ENCODE measurements at places on chromosomes 11 and 22. TPM values are rescaled to one million over a fixed set of nuclear protein-coding genes. Genes with fewer than 3 reads are reported as not detected.

DNA sequence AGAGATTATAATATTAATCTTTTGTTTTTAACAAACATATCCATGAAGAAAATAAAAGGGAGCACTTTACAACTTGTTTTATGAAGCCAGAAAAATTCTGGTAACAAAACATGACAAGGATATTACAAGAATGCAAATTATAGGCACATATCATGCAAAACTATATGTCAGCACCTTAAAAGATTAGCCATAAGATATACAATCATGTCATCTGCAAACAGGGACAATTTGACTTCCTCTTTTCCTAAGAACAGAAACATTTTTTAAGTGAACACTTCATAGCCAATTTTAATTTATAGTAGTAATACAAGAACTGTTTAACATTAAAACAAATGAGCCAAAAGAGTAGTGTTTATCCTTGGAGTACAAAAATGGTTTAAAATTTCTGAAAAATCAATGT is 916.5 kb upstream of the CNTN5 start:
- H3K27ac ChIP-seq, result no peak overlapping the region
- no peaks in the 10 kb centered on the region for H3K36me3 ChIP-seq
- no peak for DNase-seq
- H3K27me3 ChIP-seq, result no peaks in the 10 kb centered on the region

GRCh38 chr11:776561-777287 is 563 bp downstream of the GATD1 start:
- peak overlapping the region; percentile 91 for H3K27ac ChIP-seq
- H3K36me3 ChIP-seq, result peaks cover 6% of the 10 kb centered on the region
- DNase-seq, result no peak

DNA sequence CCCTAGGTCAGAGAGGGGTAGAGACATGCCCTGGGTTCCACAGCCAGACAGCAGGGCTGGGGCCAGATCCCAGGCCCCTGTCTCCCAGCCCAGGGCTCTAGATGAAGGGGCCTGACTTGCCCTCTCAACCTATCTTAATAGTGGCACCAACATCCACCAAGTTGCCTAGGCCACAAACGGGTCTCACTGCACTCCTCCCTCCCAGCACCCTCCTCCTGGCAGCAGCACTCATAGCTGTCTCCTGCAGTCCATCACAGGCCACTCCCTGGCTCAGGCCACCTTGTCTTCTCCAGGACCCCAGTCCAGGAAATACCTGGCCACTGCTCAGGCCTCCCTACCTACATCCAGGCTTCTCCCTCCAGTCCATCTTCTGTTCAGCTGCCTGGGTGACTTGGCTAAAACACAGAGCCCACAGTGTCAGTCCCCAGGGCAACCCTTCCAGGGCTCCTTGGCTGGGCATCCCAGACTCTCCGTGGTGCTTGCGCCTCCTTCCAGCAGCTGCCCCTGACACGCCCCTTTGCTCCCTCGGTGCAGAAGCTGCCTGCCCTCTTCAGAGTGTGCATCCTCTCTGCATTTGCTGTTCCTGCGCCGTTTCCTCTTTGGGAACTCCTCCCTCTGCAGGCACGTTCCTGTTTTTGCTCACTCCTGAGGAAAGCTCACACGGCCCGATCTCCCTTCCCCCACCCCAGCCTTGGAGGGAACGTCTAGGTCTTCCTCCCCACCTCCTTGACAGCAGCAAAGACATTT is 40.5 kb downstream of the LRRC32 start:
- no peaks in the 10 kb centered on the region for H3K27me3 ChIP-seq
- H3K27ac ChIP-seq, result no peak overlapping the region
- H3K4me1 ChIP-seq, result no peaks in the 10 kb centered on the region
- DNase-seq, result no peak

DNA sequence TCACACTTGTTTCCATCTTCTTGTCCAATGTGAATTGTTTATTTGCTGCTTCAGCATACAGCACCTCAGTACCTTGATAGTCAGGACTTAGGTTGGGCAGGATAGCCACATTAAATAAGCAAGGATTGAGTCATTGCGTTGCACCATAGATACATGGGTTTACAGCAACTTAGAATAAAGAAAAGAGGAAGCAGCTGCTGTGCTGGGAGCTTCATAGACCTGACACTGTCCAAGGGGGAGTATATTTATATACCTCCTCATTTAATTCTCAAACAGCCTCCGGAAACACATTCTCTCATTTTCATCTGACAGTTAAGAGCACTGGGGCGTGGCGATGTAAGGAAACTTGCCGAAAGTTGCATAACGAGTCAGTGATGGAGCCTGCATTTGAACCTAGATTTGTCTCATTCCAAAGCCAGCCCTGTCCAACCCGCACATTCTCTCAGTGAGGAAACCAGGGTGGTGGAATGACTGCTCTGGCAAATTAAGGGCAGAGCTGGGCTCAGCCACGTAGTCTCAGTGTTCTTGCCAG is 42.2 kb downstream of the UBASH3B start:
- H3K4me3 ChIP-seq, result no peak overlapping the region
- no peak overlapping the region for H3K27ac ChIP-seq
- DNase-seq, result no peak
- H3K36me3 ChIP-seq, result no peaks in the 10 kb centered on the region
- H3K4me1 ChIP-seq, result no peaks in the 10 kb centered on the region
- H3K27me3 ChIP-seq, result no peaks in the 10 kb centered on the region

The NPAS4 gene
- total RNA-seq, result 0.88 TPM

The SLC22A9 gene
- total RNA-seq, result not detected

The DLG2 gene
- total RNA-seq, result 17.0 TPM

- H3K36me3 ChIP-seq, result no peaks in the 10 kb centered on the region
- peaks cover 6% of the 10 kb centered on the region for H3K4me1 ChIP-seq
- DNase-seq, result no peak
- no peak overlapping the region for H3K4me3 ChIP-seq
- H3K27me3 ChIP-seq, result no peaks in the 10 kb centered on the region
Measured at GRCh38 chr11:57770793-57771192, 9.2 kb downstream of the CTNND1 start.

DNA sequence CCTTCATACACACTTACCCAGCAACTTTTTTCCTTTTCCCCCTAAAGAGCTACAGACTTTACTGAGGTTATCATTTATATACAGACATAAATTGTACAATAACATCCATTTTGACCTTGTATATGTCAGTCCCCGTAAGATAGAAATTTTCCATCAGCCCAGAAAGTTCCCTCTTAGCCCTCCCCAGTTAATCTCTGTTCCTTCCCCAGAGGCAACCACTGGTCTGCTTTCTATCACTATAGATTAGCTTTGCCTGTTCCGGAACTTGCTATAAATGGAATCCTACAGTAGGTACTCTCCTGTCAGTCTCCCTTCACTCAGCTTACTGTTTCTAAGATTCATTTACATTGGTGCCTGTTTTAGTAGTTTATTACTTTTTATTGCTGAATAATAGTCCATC is 54.9 kb downstream of the TSPAN18 start:
- H3K4me3 ChIP-seq, result no peak overlapping the region
- H3K27me3 ChIP-seq, result no peaks in the 10 kb centered on the region
- H3K27ac ChIP-seq, result no peak overlapping the region
- H3K36me3 ChIP-seq, result no peaks in the 10 kb centered on the region
- peaks cover 28% of the 10 kb centered on the region for H3K4me1 ChIP-seq
- no peak for DNase-seq

DNA sequence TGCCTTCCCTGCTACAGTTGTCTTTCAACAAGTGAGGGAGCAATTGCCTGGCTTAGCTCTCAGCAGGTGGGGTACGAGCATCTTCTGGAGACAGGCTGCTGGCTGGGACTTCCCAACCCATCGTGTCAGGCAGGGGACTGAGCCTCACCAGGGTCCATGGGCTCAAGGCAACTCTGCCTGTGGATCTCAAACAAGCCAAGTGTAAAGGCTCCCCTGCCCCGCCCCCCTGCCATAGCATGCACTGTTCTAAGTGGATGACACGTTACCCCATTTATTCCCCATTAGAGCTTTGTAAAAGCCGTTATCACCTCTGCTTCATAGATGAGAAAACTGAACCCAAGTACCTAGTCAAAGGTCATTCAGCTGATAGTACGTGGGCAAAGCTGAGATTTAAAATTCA is 222.9 kb downstream of the NTM start:
- no peak overlapping the region for H3K4me3 ChIP-seq
- peaks cover 21% of the 10 kb centered on the region for H3K4me1 ChIP-seq
- no peak for DNase-seq
- H3K27ac ChIP-seq, result no peak overlapping the region
- H3K36me3 ChIP-seq, result no peaks in the 10 kb centered on the region
- H3K27me3 ChIP-seq, result no peaks in the 10 kb centered on the region

The CALCA gene
- 0.61 TPM for total RNA-seq

DNA sequence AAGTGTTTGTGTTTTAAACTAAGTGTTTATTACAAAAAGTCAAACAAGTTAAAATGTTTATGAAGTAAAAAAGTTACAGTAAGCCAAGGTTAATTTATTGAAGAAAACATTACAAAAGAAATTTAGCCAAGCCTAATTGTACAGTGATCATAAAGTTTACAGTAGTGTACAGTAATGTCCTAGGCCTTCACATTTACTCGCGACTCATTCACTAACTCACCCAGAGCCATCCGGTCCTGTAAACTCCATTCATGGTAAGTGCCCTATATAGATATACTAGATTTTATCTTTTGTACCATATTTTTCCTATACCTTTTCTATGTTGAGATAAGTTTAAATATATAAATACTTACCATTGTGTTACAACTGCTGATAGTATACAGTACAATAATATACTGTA is 481.8 kb upstream of the TENM4 start:
- H3K27ac ChIP-seq, result no peak overlapping the region
- H3K27me3 ChIP-seq, result no peaks in the 10 kb centered on the region
- H3K4me3 ChIP-seq, result no peak overlapping the region
- H3K36me3 ChIP-seq, result no peaks in the 10 kb centered on the region
- no peak for DNase-seq
- H3K4me1 ChIP-seq, result no peaks in the 10 kb centered on the region

DNA sequence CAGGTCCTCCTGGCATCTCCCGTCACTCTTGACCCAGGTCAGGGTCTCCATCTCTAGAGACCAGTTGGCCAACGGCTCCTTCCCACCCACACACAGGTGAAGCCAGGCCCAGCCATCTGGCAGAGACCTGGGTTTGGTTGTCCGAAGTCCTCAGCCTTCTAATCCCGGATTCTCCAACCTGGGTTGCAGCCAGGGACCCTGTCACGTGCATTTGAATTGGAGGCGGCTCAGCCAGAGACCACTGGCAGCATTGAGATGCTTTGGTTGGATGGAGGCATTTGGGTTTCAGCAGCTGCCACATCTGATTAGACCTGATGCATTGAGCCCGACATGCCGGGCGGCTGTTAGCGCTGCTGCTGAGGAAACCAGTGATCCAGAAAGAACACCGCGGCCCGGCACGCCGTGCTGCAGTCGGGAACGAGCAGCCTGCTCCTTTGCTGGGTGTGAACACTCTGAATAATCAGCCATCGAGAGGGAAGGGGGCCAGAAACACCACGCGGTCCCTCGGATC is 163.2 kb downstream of the BRD1 start:
- peaks cover 3% of the 10 kb centered on the region for H3K27me3 ChIP-seq
- no peak overlapping the region for H3K27ac ChIP-seq
- no peaks in the 10 kb centered on the region for H3K4me1 ChIP-seq
- no peak overlapping the region for H3K4me3 ChIP-seq
- H3K36me3 ChIP-seq, result no peaks in the 10 kb centered on the region

DNA sequence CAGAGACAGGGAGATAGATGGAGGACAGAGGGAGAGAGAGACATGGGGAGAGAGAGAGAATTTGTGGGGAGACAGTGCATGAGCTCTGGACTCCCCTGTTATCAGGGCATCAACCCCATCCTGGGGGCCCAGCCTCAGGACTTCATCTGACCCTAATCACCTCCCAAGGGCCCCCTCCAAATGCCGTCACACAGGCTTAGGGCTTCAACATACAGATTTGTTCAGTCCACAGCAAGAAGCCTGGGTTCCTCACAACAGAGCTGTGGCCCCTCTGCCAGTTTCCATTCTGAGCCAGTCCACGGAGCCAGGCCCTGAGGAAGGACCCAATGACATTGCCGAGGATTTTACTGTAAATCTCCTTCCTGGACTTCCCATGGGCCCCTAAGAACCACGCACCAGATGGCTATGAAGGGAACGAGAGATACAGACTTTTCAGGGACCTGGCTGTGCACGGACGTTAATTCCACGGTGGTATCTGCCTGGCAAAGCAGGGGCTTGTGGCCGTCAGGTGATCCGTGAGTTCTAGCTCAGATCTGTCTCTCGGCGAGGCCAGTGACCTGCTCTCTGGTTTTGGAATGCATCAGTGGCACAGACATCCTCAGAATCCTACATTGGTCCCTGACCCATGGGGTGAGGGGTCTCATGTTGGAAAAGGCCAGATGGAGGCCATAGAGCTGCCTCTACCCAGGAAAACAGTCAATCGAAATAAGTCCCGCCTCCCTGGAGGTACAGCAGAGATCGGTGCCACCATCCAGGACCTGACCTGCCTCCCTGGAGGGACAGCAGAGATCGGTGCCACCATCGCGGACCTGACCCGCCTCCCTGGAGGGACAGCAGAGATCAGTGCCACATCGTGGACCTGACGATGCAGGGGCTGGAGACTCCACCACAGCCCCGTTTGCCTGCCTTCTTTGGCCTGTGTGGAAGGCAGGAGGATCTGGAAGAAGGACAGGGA is 8.7 kb upstream of the B4GALNT4 start:
- DNase-seq, result no peak
- H3K27ac ChIP-seq, result no peak overlapping the region
- peaks cover 4% of the 10 kb centered on the region for H3K27me3 ChIP-seq
- H3K36me3 ChIP-seq, result no peaks in the 10 kb centered on the region
- H3K4me1 ChIP-seq, result no peaks in the 10 kb centered on the region
- H3K4me3 ChIP-seq, result no peak overlapping the region

DNA sequence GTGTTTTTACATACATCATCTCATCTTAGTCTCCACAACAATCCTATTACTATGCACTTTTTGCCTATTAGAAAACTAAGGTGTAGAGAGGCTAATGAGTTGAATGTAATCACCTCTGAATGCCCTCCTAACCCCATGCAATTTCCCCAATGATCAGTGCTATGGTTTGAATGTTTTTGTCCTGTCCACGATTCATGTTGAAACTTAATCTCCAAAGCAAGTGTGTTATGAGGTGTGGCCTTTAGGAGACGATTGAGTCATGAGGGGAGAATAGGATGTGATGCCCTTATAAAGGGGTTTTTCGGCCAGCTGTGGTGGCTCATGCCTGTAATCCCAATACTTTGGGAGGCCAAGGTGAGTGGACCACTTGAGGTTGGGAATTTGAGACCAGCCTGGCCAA is 2.0 kb upstream of the CCDC73 start:
- no peaks in the 10 kb centered on the region for H3K27me3 ChIP-seq
- no peak overlapping the region for H3K4me3 ChIP-seq
- H3K27ac ChIP-seq, result no peak overlapping the region
- no peak for DNase-seq
- no peaks in the 10 kb centered on the region for H3K36me3 ChIP-seq

The INS gene
- not detected for total RNA-seq

The RAG2 gene
- total RNA-seq, result not detected
